Brain (organoid and tissue), 16 donors: ENCODE measurements at places on chromosomes 2 and 18.
A peak's percentile ranks its signal among the peaks of the same experiment; 100 is the strongest.

DNA sequence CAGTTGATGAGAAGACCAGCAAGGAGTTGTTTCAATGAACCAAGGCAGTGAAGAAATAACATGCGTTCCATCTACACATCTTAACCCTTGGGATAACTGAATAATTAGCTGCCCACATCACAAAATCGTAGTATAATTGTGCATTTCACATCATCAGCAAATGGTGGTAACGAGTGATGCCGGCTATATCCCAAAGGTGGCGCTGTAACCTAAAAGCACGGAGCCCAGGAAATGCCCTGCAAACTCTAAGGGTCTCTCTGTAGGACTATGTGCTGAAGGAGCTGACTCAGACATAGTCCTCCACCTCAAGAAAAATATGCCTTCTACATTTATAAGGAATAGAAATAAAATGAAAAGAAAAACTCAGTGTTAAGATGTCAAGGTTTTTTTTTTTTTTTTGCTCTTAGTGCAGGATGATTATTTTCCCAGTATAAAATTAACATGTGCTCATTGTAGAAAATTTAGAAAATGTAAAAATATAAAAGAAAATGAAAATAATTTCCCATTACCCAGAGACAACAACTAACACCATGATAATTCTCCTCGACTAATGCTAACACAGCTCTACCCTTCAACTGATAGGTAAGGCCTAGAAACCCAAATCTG lies 23.1 kb upstream of the DSG3 start:
- no peak for DNase-seq

DNA sequence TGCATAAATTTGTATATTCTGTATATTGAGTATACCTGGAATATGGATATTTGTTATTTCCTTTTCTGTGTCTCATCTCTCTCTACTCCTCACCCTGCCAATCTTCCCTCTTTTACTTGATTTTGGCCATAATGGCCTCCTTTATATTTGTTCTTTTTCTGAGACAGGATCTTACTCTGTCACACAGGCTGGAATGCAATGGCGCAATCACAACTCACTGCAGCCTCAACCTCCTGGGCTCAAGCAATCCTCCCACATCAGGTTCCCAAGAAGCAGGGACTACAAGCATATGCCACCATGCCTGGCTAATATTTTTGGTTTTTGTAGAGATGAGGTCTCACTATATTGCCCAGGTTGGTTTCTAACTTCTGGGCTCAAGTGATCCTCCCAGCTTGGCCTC lies 30.5 kb downstream of the PREPL start:
- DNase-seq: no peak

- DNase-seq: no peak
These were observed 30.0 kb downstream of the TRAF3IP1 start for GRCh38 chr2:238350150-238350897.

DNA sequence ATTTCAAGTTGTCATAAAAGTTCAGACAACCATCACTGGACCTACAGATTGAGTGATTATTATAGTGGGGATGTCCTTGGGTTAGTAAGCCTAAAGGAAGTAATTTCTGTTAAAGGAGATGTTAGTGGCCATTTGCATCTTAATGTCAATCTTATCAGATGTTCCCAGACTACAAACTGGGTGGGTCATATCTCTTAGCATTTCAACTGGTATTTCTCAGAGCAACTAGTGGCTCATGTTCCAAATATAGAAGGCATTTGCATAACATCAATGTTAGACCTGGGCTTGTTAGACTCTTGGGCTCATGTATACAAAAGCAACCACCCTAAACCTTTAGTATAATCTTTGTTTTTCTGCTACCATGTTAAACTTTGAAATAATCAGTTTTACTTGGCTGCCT lies 17.9 kb downstream of the PLEKHA3 start:
- no peak for DNase-seq

- DNase-seq: peak; percentile 25
These were observed 34.3 kb downstream of the GPC1 start for GRCh38 chr2:240469740-240470139.
